ENCODE measurements at places on chromosomes 1 and 21. TPM values are rescaled to one million over a fixed set of nuclear protein-coding genes. Genes with fewer than 3 reads are reported as not detected.

Gene CFHR3
- total RNA-seq, result not detected

Gene TSPAN1
- total RNA-seq, result not detected

Gene HEYL
- total RNA-seq, result not detected

Gene CRP
- not detected for total RNA-seq

Gene CD84
- not detected for total RNA-seq

Gene TIPRL
- 46.0 TPM for total RNA-seq

Gene KRTAP20-1
- not detected for total RNA-seq

Gene YRDC
- total RNA-seq, result 11.1 TPM

Gene CFHR5
- not detected for total RNA-seq

All from smooth muscle cell of trachea (primary cell).